ENCODE measurements at places on chromosomes 6 and 20.

- DNase-seq = no peak
Observed at GRCh38 chr20:62452475-62453095, 23.2 kb downstream of the GATA5 start.

GRCh38 chr6:104187616-104188015, 672.1 kb downstream of the HACE1 start:
- DNase-seq = no peak

DNA sequence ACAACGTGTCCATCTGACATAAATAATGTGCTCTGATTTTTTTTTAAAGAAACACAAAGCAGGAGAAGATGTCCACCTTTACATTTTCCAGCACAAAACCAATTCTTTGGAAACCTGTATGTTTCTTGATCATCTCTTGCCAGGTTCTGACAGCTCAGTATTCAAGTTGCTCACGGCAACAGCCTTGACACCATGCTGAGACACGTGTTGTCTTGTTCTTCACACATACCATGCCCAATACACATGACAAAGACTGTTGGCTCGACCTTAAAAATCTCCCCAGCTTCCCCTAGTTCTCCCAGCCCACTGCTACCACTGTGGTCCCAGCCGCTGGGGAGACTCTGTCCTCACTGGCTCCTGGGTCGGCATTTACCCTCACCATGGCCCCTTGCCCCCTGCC, 518.9 kb downstream of the PREX1 start:
- no peak for DNase-seq

GRCh38 chr6:150857062-150857944, 8.2 kb upstream of the MTHFD1L start:
- DNase-seq = peak; percentile 96

- DNase-seq = no peak
Observed at GRCh38 chr20:47559141-47559540, 57.5 kb downstream of the NCOA3 start.

DNA sequence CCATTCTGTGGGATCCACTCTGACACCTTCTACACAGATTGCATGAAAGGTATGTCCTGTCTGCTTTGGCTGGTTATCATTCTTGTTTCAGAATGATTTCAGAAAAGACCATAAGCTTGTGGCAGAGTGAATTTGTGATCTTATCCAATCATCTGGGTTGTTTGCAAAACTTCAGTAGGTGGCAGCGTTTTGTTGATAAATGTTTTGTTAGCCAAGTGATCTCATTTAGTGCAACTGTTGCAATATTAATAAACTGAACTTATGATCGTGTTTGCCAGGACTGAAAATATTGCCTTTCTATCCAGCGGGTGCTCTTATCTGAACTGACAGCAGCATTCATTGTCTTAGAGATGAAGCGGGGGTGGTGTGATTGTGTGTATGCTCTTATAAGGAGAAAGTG, 613.2 kb upstream of the NOX3 start:
- DNase-seq = no peak

DNA sequence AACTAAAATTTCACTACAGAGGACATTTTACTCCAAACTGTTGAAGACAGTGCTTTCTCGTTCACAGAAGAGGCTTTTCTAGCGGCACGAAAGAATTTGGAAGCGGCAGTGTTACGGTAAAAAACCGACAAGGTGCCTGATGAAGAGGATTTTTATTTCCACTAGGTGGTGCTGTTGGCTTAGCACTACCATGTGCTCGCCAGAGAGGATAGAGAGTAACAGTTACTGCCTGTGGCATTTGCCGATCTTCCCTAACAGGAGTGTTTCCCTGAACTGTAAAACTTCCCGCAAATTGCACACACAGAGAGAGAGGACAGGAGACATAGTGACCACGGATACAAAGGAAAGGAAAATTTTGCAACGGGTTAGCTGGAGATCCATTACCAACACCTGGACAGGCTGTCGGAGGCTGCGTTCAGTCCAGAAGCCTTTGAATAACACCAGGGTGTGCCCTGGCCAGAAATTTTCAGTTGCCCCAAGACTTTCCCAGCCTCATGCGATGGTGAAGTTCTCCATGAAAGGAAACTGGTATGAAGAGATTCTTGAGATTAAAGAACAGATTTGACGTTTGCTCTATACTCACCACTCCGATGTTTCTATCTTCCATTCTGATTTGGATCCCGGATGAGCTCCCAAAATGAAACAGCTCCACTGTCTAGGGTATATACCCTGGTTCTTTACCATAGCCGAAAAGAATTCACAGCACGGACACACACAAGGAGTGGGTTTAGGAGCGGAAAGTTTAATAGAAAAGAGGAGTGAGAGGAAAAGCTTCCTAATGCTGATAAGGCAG, 48.1 kb downstream of the HLA-DPB1 start:
- DNase-seq = peak; percentile 28

DNA sequence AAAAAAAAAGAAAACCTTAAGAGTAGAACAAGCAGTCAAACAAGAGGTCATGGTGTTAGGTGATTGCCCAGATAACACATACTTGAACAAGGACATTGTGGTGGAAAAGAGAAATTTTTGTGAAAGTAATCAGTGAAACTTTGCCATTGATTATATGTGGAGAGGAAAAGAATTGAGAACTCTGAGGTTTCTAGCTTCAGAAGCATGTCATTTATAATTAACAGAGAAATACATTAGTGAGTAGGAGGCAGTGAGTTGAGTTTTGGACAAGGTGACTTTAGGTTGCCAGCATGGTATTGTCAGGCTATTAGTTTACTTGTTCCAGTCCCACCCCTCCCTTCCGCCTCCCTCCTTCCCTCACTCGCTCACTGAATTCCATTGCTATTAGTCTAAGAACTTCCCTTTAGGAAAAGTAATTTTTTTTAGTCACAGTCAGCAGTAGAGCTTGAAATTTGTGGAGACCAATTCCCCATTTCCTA, 17.2 kb downstream of the TAB2 start:
- peak; percentile 91 for DNase-seq

DNA sequence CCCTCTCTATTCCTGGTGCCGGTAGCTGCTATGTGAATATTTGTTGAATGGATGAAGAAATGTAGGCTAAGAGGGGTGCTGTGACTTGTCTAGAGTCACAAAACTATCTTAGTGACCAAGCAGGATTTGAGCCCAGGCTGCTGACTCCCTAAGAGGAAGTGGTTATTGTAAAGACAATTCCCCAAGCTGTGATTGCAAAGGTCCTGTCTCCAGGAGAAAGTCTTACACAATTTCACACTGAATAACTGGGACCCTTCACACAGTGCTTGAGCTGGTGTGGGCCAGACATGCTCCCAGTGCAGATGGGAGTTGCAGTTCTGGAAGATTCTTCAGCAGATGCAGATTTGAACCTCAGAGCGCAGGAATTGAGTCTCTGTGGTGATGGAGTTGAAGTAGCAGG, 38.1 kb downstream of the IYD start:
- DNase-seq = no peak

Measured in EL (cell line).